Anterior cingulate cortex (tissue), 58 donors: ENCODE measurements at places on chromosomes 16 and 17.

GRCh38 chr17:15269780-15270089, 4.6 kb upstream of the PMP22 start:
- DNase-seq, result no peak

- no peak for DNase-seq
These were observed 90.6 kb upstream of the CLEC18A start for GRCh38 chr16:69860233-69861231.

- no peak for DNase-seq
These were observed 11.7 kb downstream of the PRKCA start for GRCh38 chr17:66313995-66314659.

- DNase-seq, result no peak
These were observed 36.3 kb upstream of the TEKT1 start for GRCh38 chr17:6867849-6868248.

DNA sequence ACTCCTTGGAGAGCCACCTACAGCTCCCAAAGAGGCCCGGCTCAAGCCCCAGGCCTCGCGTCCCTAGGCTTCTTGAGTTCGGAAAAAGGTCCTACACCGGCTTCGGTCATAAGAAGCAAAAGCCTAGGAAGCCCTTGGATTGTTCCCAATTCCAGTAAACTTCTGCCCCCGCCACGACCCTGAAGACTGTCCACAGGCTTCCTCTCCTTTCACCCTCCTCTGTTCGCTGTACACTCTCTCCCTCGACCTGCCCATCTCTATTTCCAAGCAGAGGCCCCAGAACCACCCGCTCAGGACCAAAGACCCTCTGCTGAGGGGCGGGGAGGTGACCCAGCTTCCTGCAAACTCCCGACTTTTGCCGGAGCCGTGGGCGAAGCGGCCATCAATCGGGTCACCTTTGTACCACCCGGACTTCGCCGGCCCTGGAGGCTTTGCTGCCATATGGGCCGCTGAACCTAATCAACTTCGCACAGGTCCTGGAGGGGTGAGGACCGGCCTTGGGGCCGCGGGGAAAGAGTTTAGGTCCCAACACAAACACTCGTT, 2.7 kb downstream of the HOXB2 start:
- no peak for DNase-seq

DNA sequence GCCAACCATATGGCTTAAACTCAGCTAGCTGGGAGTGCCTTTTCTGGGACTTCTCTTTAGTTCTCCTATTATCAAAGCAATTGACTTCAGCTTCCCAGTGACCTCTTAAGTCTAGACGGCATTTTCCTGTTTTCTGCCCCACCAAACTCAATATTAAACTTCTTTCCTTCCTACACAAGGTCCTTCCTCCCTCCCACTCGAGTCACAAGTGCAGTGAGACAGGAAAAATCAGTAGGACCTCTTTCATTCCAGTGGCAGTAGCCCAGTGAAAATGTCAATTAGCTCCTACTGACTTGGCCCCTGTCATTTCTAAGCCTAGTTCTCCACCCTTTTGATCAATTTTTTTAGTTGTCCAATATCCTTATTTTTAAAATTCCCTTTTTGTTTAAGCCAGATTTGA, 9.6 kb upstream of the NACA2 start:
- no peak for DNase-seq

- no peak for DNase-seq
These were observed 10.0 kb upstream of the NOS2 start for GRCh38 chr17:27810211-27810901.

GRCh38 chr16:2500430-2500917, 13.3 kb upstream of the ATP6V0C start:
- no peak for DNase-seq
